ENCODE measurements at places on chromosomes 13 and 19.
A peak's percentile ranks its signal among the peaks of the same experiment; 100 is the strongest.

- DNase-seq: peak; percentile 91
Measured at GRCh38 chr19:49889687-49890348, 6.9 kb downstream of the IL4I1 start.

GRCh38 chr13:51999921-52000320 lies 11.3 kb downstream of the ATP7B start:
- no peak for DNase-seq

GRCh38 chr13:39483326-39483725 lies 119.7 kb downstream of the LHFPL6 start:
- DNase-seq: no peak

GRCh38 chr13:21849323-21849722 lies 178.4 kb downstream of the FGF9 start:
- peak; percentile 64 for DNase-seq

DNA sequence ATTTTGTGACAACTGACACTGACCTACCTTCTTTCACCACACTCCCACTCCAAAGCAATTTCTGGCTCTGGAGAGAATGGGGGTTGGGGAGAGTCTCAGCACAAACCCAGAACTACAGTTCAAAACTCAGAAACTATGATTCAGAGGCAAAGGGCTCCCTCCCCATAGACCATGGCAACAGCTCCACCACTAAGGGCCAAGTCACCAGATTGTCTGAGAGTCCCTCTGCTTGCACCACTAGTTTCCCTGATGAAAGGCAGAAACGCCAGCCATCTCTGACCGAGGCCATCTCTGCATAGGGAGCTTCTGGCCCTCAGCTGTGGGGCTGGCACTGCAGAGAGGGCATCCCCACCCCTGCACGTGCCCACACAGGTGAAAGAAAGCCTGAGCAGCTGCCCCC lies 112.4 kb upstream of the VSTM2B start:
- DNase-seq: no peak

DNA sequence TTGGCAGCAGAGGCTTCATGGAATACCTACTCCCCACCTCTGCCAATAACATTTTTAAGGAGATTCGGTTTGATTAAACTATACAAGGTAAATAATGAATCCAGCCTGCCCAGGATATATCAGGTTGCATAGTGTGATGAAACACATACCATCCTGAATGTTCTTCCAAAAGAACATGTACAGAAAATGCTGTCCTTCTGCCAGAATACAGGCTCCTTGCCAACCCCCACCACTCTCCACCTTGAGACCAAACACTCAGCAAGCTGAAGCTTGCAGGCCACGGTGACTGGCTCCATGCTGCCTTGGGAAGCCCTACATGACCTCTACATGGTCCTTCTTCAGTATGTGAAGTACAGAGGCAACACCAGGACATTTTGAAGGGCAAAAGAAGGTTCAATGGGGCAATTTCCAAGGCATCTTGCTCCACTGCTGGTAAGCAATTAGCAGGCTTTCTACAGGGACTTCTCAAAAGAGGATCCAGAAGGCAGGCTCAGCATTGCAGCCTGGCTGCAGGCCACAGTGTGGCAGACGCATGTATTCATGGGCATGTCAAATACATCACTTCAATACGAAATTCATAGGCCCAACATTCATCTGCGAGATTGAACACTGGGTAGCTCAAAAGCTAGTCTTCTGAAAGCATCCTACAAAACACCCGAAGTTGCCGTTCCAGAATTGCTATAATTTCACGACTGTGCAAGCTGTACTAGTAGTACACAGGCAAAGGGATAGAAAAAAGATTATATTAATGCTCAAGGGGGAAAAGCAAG lies 62.4 kb upstream of the SERP2 start:
- no peak for DNase-seq

DNA sequence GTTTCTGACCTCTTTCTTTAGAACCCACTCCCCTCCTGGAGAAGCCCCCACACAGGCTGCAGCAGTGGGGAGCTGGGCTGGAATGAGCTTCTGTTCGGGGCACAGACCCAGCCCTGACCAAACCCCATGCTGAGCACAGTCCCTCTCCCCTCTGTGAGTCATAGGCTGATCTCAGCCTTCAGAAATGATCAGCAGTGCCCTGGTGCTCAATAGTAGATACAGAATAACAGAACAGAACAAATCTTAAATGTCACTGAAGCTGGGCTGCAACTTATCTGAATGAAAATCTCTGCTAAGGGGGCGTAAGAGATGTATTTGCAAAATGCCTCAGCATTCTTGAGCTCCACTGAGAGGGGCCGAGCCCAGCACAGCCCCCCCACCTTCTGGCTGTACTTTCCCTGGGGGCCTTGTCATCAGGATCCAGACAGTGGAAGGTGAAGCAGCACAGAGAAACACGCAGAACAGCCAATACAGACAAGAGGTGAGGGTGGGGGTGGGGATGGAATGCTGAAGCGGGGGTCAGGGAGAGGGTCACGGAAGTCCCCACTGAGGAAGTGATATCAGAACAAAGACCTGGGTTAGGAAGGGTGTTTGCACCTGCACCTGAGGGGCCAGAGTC lies 9.9 kb downstream of the ZNF665 start:
- no peak for DNase-seq

DNA sequence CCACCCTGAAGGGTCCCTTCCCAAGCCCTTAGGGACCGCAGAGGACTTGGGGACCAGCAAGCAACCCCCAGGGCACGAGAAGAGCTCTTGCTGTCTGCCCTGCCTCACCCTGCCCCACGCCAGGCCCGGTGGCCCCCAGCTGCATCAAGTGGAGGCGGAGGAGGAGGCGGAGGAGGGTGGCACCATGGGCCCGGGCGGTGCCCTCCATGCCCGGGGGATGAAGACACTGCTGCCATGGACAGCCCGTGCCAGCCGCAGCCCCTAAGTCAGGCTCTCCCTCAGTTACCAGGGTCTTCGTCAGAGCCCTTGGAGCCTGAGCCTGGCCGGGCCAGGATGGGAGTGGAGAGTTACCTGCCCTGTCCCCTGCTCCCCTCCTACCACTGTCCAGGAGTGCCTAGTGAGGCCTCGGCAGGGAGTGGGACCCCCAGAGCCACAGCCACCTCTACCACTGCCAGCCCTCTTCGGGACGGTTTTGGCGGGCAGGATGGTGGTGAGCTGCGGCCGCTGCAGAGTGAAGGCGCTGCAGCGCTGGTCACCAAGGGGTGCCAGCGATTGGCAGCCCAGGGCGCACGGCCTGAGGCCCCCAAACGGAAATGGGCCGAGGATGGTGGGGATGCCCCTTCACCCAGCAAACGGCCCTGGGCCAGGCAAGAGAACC lies 1.5 kb downstream of the EGLN2 start:
- no peak for DNase-seq

DNA sequence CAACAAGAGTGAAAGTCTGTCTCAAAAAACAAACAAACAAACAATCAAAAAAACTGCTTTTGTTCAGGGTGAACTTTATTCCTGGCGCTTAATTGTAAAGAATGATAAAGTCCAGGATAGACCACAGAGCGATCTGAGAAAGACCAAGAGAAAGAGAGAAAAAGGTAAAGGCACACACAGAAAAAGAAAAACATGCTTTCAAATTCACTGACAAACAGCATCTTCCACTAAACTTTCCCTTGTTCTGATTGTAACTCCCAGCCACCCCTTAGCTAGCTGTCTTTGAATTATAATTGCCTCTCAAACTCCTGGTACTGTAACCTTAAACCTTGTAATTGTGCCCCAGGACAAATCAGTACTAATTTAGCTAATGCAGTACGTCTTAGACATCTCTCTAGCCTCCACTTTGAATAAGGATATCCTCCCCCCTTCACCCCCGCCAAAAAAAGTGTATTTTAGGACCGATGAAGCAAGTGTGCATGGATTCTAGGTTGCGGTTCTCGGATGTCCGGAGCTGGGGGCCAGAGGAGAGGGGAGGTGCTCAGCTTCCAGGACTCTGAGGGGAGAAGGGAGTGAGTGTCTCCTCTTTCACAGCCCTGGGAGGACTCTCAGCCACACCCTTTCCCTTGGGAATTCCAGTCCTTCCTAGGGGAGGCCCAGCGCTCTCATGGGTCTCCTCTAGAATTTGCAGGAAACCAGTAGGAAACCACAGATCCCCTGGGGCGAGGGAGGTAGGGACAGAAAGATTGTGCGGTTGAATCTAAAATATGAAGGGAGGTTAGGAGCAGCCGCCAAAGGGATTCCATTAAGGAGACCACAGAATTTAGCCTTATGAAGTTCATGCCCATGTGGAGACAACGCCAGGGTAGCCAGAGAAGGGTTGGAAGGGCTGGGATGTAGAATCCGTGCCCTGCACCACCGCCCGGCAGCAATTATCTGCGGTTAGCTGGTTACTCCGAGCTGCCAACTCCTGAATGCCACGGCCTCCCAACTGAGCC lies 19.7 kb downstream of the ZNF536 start:
- DNase-seq: no peak

GRCh38 chr19:989381-990081 lies 5.4 kb downstream of the WDR18 start:
- DNase-seq: no peak

- no peak for DNase-seq
Measured at GRCh38 chr19:48446579-48446978, 796 bp downstream of the GRWD1 start.

DNA sequence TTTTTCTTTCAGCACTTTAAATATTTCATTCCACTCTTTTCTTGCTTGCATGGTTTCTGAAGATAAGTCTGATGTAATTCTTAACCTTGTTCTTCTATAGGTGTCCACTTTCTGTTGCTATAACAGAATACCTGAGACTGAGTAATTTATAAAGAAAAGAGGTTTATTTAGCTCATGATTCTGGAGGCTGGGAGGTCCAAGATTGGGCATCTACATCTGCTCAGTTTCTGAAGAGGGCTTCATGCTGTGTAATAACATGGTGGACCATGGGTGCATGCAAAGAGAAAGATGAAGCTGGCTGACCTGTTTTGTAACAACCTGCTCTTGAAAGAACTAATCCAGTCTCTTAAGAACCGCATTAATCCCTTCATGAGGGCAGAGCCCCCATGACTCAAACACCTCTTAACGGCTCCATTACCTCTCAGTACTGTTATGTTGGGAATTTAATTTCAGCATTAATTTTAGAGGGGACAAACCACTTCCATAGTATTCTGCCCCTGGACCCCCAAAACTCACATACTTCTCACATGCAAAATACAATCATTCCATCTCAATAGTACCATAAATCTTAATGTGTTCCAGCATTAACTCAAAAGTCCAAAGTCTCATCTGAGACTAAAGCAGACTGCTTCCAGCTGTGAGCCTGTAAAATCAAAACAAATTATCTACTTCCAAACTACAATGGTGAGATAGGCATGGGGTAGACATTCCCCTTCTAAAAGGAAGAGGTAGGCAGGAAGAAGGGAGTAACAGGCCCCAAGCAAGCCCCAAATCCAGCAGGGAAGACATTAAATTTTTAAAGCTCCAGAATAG lies 9.6 kb upstream of the FGF9 start:
- no peak for DNase-seq

DNA sequence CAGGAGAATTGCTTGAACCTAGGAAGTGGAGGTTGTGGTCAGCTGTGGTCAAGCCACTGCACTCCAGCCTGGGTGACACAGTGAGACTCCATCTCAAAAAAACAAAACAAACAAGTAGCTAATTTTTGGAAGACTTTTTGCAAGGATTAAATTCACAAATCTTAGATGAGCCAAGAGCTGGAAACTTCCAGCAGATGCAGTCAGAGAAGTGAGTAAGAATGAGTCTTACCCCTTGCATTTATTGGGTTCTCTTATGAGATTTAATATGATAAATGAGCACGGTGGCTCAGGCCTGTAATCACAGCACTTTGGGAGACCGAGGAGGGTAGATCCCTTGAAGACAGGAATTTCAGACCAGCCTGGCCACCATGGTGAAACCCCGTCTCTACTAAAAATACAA lies 44.9 kb upstream of the NBEA start:
- DNase-seq: no peak

DNA sequence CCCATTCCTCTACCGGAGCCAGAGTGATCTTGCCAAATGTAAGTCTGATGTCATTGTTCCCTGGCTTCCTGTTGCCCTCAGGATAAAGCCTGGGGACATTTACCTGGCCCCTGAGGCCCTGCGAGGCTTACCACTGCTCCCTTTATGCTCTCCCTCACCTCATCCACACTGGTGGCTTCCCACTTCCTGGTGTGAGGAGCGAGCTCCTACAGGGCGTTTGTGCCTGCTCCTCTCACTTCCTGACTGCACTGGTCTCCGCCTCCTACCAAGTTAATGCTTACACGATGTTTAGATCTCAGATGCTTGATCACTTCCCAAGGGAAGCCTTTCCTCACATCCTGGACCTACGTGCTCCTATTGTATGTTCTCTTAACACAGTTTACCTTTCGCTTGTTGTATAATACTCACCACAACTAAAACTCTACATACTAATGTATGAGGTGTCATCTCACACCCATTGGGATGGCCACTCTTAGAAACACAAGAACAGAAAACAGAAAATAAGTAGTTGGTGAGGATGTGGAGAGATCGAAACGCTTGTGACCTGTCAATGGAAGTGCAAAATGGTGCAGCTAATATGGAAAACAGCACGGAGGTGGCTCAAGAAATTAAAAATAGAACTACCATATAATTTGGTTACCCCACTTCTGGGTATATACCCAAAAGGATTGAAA lies 177.6 kb downstream of the SHISA2 start:
- no peak for DNase-seq

DNA sequence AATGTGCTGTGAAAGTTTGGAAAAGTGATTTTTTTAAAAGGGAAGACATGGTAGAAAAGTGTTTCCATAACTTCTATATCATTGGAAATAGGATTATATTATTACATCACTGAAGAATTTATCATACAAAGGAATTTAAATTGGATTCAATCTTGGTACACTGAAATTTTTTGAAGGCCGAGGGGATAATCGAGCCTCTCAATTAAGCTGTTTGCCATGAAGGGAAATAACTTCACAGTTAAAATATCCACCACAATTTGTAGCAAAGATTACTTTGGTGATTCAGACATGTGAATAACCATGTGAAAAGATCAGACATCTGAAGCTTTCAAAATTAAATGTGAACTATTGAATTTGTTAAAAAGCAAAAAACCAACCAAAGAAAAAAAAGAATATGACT lies 215.3 kb downstream of the KLF5 start:
- no peak for DNase-seq

- DNase-seq: no peak
Measured at GRCh38 chr13:66301006-66301405, 929.1 kb downstream of the PCDH9 start.

DNA sequence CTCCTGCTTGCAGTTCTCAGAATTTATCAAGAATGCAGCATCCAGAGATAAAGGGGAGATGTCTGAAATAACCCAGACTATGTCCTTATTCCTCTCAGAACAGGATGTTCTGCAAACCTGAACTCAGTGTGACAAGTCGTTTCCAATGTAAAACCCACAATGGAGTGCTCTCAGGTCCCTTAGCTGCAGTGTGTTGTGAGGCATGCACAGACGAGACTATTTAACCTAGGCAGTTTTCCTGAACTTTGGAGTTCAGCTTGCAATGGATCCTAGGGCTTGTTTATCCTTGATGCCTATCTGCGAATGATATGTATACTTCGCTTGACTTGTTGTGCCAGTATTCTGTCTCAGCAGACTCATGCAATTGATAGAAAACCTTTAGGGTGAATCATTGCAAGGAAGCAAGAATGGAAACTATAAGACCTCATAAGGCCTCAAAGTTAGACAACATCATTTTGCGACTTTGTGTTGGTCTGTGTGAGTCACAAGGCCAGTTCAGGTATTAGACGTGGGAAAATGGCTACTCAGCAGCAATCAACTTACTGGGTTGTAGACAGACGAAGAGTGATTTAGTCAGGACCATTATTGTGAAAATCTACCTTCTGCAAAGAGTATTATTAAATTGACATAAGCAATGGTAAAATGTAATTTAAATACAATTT lies 2439.9 kb upstream of the PCDH20 start:
- no peak for DNase-seq

GRCh38 chr13:49690133-49690994 lies 922 bp downstream of the EBPL start:
- no peak for DNase-seq

All from common myeloid progenitor, CD34-positive (primary cell).